Aorta (tissue), 5 donors: ENCODE measurements at places on chromosomes 3 and 15. TPM values are rescaled to one million over a fixed set of nuclear protein-coding genes. Genes with fewer than 3 reads are reported as not detected.

Gene TMEM158
- total RNA-seq, result 3.2 TPM

Gene ANO10
- total RNA-seq, result 46.8 TPM

Gene TMEM45A
- total RNA-seq, result 39.2 TPM

Gene SKOR1
- total RNA-seq, result 1.3 TPM

Gene IL17RE
- total RNA-seq, result 13.7 TPM

Gene SEMA3G
- total RNA-seq, result 23.8 TPM

Gene CCDC71
- total RNA-seq, result 16.6 TPM

Gene PAQR5
- total RNA-seq, result 0.71 TPM

Gene ARGFX
- total RNA-seq, result not detected

Gene AHSG
- total RNA-seq, result not detected

Gene GALK2
- 36.2 TPM for total RNA-seq

Gene RPUSD2
- 4.8 TPM for total RNA-seq

Gene LYZL4
- not detected for total RNA-seq

Gene UBE3A
- total RNA-seq, result 93.6 TPM

Gene PDZRN3
- 86.3 TPM for total RNA-seq

Gene LEO1
- 9.5 TPM for total RNA-seq

Gene PLA2G4D
- total RNA-seq, result not detected

Gene HRG
- total RNA-seq, result not detected

Gene GOLGA6L7
- total RNA-seq, result not detected

Gene SLC22A13
- total RNA-seq, result 1.1 TPM

Gene GRK7
- 0.23 TPM for total RNA-seq

Gene SOX2
- 0.29 TPM for total RNA-seq

Gene AGBL1
- total RNA-seq, result not detected

Gene GOLGA8O
- 13.0 TPM for total RNA-seq

Gene RMDN3
- total RNA-seq, result 29.1 TPM

Gene CD276
- total RNA-seq, result 65.2 TPM

Gene CP
- 225 TPM for total RNA-seq

Gene ADGRG7
- not detected for total RNA-seq

Gene PFKFB4
- total RNA-seq, result 7.2 TPM

Gene HLTF
- total RNA-seq, result 30.1 TPM

Gene IGSF11
- 0.75 TPM for total RNA-seq

Gene CPEB1
- 1.1 TPM for total RNA-seq

Gene DUOXA2
- total RNA-seq, result not detected

Gene CHRFAM7A
- total RNA-seq, result 13.2 TPM

Gene MYL3
- total RNA-seq, result 1.8 TPM

Gene GUCA1C
- total RNA-seq, result not detected

Gene REC114
- total RNA-seq, result not detected

Gene GOLGA6L10
- total RNA-seq, result 2.8 TPM

Gene ARHGAP31
- total RNA-seq, result 29.1 TPM

Gene IL5RA
- not detected for total RNA-seq
